ENCODE measurements at places on chromosomes 4 and X.

- DNase-seq = no peak
Measured at GRCh38 chr4:76053730-76054129, 17.9 kb upstream of the CXCL11 start.

DNA sequence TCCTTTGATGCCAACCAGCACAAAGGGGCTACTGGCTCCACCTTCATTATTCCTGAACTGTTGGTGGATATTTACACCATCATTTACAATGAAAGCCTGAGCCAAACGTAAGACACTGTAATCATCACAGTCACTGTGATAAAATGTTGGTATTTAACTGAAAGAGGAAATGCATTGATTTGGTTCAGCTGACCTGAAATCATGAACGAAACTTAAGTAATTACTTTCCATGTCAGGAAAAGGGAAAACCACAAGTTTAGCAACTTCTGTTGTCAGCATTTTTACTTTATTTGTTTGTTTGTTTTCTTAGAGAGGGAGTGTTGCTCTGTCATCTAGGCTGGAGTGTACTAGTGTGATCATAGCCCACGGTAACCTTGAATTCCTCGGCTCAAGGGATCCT, 247.8 kb upstream of the FAM47A start:
- DNase-seq = no peak

- DNase-seq = no peak
Measured at GRCh38 chr4:78770091-78770642, 6.0 kb upstream of the BMP2K start.

- DNase-seq = no peak
Measured at GRCh38 chr4:23828779-23829178, 61.1 kb downstream of the PPARGC1A start.

DNA sequence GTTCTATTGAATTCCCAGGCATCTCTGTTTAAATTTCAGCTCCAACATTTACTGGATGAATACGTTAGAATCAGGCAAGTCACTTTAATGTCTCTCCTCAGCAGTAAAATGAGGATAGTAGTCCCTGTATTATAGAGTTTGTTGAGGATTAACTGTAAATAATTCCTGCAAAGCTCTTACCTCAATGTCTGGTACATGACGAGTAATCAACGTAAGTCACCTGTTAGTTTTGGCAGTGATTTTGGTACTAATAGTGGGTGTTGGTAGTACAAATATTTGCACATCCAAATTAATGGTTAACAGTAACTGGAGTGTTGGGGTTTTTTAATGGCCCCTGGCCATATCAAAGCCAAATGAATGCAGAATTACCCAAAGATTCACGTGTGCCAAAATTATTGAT, 189.8 kb upstream of the GALNT7 start:
- no peak for DNase-seq

DNA sequence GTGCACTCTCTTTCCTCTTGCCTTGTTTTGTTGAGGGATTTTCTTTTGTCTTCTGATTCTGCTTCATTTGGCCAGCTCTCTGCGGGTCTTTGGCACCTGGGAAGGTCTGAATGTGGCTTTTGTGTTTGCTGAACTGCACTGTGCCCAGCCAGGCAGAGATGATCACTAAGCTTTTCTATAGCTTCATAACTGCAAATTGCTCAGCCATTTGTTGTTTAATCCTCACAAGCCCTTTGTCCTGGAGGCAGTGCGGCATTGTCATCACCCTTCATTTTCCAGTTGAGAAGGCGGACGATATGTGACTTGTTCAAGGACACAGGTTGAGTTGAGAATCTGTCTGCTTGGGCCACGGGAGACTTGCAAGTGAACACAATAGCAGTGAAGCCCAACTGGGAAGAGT, 46.0 kb upstream of the SFRP2 start:
- DNase-seq = no peak

Measured in activated CD8-positive, alpha-beta memory T cell treated with anti-CD3 and anti-CD28 coated beads, Interleukin-2, amount 50 U/mL, for 4 hours (primary cell).